ENCODE measurements at places on chromosomes 5 and 9. TPM values are rescaled to one million over a fixed set of nuclear protein-coding genes. Genes with fewer than 3 reads are reported as not detected.
A peak's percentile ranks its signal among the peaks of the same experiment; 100 is the strongest.

DNA sequence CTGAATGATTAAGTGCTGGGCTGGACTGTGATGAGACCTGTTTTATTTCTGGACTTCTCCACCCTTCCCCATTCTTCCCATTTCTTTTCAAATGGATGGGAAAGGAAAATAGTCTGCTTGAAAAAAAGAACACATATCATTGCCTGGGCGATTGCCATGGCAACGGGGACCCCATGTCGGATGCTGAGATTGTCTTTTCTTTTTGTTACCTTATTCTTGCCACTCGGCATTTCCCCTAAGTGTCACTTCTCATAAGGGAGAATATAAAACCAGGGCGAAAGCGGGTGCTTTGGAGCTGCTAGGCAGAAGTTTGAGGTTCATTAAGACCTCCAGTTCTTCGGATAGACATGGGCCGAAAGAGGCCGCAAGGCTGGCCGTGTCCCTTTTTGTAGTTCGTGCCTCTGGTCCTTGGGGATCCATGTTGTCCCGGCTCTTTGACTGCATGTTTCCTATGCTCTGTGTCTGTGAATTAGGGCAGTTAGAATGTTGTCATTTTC lies 763 bp downstream of the FGD3 start:
- H3K36me3 ChIP-seq = no peaks in the 10 kb centered on the region
- H3K27ac ChIP-seq = no peak overlapping the region
- no peak overlapping the region for H3K4me3 ChIP-seq
- peaks cover 5% of the 10 kb centered on the region for H3K4me1 ChIP-seq

DNA sequence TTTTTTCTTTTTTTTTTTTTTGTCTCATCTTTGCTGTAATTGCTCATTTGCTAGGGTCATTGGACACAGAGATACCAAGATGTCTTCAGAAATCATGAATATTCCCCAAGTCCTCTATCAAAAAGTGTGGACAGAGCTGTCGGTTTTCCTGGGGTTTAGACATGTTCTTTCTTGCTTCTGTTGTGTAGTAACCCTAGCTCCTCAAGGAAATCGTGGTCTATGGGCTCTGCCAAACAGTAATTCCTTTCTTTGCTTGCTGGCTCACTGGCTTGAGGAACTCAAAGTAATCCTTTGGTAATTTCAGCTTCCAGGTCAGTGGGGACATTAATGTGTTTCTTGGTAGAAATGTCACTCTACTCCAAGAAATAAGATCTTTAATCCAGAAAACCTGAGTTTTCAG lies 101.7 kb downstream of the TMC1 start:
- no peak overlapping the region for H3K27ac ChIP-seq
- DNase-seq = no peak
- no peaks in the 10 kb centered on the region for H3K27me3 ChIP-seq
- H3K36me3 ChIP-seq = no peaks in the 10 kb centered on the region
- no peaks in the 10 kb centered on the region for H3K4me1 ChIP-seq

DNA sequence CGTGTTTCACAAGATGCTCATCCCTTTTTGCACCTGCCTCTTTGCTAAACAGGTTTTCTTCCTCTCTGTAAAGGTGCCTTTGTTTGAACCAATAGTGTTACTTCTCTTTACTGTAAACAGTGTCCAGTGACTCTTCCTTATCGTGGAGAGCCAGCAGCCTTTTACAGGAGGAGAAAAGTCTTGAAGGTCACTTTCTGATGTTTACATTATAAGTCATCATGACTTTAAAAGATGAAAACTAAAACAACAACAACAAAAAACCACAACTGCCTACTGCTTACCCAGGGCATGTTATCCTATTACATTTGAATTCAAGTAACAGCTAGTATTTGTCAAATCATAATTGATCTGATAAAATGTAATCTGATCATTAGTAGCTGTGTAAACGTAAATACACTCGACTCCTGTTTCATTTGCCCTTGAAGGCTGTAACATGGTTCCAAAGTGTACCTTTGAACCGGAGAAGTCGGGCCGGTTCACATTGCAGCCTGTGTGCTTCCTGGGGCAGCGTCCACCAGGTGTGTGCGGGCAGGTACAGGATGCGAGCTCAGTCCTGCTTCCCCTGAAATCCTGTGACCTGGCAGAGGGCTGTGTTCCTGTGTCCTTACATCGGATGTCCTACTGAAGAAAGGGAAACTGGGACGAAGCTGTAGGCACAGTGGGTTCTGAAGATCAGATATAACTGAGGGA lies 118.1 kb downstream of the C9orf152 start:
- peaks cover 19% of the 10 kb centered on the region for H3K4me1 ChIP-seq
- H3K36me3 ChIP-seq = no peaks in the 10 kb centered on the region
- H3K4me3 ChIP-seq = no peak overlapping the region
- H3K27ac ChIP-seq = peak overlapping the region; percentile 15
- no peaks in the 10 kb centered on the region for H3K27me3 ChIP-seq

GRCh38 chr9:108586471-108587139 lies 269.2 kb downstream of the ACTL7B start:
- H3K4me3 ChIP-seq = no peak overlapping the region
- no peak overlapping the region for H3K27ac ChIP-seq
- peaks cover 68% of the 10 kb centered on the region for H3K27me3 ChIP-seq
- no peaks in the 10 kb centered on the region for H3K36me3 ChIP-seq

GRCh38 chr5:177598477-177598876 lies 1.5 kb upstream of the B4GALT7 start:
- H3K36me3 ChIP-seq = peaks cover 22% of the 10 kb centered on the region
- H3K27me3 ChIP-seq = no peaks in the 10 kb centered on the region

DNA sequence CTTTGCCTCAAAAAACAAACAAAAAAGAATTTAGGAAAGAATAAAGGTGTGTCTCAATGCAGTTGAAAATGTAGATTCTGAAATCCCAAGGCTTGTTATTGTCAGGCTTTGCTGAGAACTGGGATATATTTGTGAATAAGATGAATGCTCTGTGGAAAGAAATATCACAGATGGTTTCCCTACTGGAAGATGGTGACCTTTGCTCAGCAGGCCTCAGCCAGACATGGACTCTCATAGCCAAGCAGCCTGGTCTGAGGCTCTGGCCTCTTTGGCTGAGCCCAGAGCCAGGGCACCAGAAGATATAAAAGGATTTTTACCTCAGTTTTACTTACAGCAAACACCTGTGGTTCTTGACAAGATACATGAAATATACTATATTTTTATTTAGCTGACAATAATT lies 37.1 kb downstream of the AGXT2 start:
- no peaks in the 10 kb centered on the region for H3K4me1 ChIP-seq
- no peaks in the 10 kb centered on the region for H3K36me3 ChIP-seq
- H3K27me3 ChIP-seq = peaks cover 10% of the 10 kb centered on the region
- no peak overlapping the region for H3K4me3 ChIP-seq
- H3K27ac ChIP-seq = no peak overlapping the region

MEGF10 gene
- total RNA-seq = 0.02 TPM

OR1J2 gene
- total RNA-seq = not detected

DNA sequence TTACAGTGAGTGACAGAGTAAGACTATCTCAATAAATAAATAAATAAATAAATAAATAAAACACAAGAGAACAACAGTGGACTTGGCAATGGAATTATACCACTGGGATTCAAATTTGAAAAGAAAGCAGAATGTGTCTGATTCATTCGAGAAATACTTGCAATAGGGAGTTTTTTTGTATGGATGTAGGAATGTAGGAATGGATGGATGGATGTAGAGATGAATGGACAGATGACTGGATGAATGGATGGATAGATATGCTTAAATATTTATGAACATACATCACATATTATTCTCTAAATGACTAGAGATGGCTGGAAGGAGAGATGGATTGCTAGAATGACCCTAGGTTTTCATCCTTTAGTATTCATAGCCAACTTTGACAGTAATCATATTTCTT lies 22.0 kb upstream of the CEMIP2 start:
- DNase-seq = no peak
- H3K4me3 ChIP-seq = no peak overlapping the region
- no peaks in the 10 kb centered on the region for H3K4me1 ChIP-seq

NEUROG1 gene
- total RNA-seq = not detected

DNA sequence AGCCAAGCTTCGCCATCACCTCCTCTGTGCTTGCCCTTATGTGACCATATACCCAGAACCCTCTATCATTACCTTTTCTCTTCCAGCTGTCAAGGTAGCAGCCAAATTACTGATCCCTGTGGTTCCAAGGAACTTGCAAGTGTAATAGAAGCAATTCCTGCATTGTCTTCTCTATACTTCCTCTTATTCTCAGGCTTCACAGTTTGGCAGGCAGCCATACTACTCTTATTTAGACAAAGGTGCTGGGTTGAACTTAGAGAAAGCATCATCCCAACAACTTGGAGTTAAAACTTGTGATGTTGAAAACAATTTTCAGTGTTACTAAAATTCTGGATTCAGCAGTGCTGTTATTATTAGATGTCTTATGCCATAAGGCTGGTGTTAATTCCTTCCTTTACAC lies 93.2 kb downstream of the NLN start:
- H3K36me3 ChIP-seq = no peaks in the 10 kb centered on the region
- peaks cover 38% of the 10 kb centered on the region for H3K4me1 ChIP-seq
- H3K27me3 ChIP-seq = no peaks in the 10 kb centered on the region
- no peak for DNase-seq
- H3K27ac ChIP-seq = no peak overlapping the region

DNA sequence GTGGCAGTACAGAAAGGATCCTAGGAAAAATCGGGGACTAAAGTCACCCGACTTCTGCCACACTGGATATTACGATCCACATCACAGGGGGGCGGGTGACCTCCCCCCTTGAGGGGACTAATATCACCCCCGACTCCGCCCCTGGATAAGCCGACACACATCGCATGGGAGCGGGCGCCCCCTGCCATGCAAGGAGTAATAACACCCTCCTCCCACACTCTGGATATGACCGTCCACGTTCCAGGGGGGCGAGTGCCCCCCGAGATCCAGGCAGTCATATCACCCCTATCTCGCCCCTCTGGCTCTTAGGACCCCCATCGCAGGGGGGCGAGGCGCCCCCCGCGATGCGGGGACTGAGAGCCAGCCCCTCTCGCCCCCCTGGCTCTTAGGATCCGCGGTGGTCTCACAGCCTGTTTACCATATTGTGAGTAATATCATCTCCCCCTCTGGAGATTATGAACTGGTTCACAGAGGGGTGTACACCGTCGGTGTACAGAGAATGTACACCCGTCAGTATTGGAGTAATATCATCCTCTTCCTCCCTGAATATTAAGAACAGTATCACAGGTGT lies 423.0 kb downstream of the DIRAS2 start:
- no peak for DNase-seq
- no peaks in the 10 kb centered on the region for H3K4me1 ChIP-seq
- no peaks in the 10 kb centered on the region for H3K36me3 ChIP-seq
- H3K27me3 ChIP-seq = no peaks in the 10 kb centered on the region
- no peak overlapping the region for H3K4me3 ChIP-seq

PTGES gene
- total RNA-seq = 17.2 TPM

GRCh38 chr9:16693616-16694015 lies 176.9 kb downstream of the BNC2 start:
- no peaks in the 10 kb centered on the region for H3K36me3 ChIP-seq
- no peak overlapping the region for H3K27ac ChIP-seq
- no peaks in the 10 kb centered on the region for H3K27me3 ChIP-seq

TRIM14 gene
- total RNA-seq = 24.4 TPM

SLC2A6 gene
- total RNA-seq = 10.7 TPM

DNA sequence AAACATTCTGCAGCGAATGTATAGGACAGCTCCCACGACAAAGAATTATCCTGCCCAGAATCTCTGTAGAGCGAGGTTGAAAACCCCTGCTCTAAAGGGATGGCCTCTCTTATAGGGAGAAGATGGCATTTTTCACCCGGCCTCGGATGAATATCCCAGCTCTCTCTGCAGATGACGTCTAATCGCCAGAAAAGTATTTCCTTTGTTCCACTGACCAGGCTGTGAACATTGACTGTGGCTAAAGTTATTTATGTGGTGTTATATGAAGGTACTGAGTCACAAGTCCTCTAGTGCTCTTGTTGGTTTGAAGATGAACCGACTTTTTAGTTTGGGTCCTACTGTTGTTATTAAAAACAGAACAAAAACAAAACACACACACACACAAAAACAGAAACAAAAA lies 17.4 kb upstream of the RARS1 start:
- H3K27ac ChIP-seq = no peak overlapping the region
- H3K4me1 ChIP-seq = 0 out of 2 replicates have a peak, but pooled peaks cover 6% of the 10 kb centered on the region
- peaks cover 15% of the 10 kb centered on the region for H3K36me3 ChIP-seq
- H3K4me3 ChIP-seq = no peak overlapping the region
- no peak for DNase-seq

MZB1 gene
- total RNA-seq = 0.81 TPM

GRCh38 chr9:98108531-98109031 lies 10.4 kb downstream of the TRIM14 start:
- no peaks in the 10 kb centered on the region for H3K27me3 ChIP-seq
- DNase-seq = no peak
- H3K36me3 ChIP-seq = peaks cover 18% of the 10 kb centered on the region
- H3K27ac ChIP-seq = no peak overlapping the region
- H3K4me1 ChIP-seq = no peaks in the 10 kb centered on the region

DNA sequence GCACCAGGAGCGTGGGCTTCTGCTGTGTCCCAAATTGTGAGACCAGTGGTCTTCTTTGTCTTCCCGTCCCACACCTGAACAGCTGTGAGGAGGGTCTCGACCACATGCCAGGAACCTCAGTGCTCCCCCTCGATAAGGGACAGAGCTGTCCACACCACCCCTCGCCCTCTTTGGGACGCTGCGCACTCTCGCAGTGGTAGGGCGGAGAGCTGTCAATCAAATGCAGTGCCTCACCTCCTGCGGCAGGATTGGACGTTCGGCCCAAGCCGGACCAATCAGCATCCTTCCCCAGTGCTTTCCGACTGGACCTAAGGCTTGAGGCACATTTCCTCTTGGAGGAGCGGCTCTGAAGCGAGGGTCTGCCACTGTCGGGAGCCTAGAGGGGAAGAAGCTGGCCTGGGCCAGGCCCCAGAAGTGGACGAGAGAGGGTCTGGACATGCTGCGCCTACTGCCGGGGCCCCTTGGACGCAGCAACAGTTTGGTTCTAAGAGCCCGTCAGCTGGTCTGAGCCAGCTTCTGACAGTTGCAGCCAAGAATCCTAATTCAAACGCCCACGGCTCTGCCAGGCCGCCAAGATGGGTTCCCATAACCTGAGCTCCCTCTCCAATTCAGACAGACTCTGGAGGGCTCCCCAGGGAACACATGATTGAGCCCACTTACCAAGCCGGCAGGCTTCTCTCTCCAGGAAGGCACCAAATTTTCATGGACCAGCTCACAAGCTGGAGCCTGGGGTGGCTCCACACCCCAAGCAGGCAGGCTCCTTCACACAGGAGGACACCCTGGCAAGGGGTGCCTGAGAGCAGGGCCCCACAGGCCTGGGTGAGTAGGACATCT lies 28.1 kb upstream of the ADAMTS2 start:
- H3K27ac ChIP-seq = no peak overlapping the region
- DNase-seq = no peak
- H3K36me3 ChIP-seq = no peaks in the 10 kb centered on the region
- H3K4me3 ChIP-seq = no peak overlapping the region
- no peaks in the 10 kb centered on the region for H3K4me1 ChIP-seq
- H3K27me3 ChIP-seq = no peaks in the 10 kb centered on the region
